Type B pancreatic cell (in vitro differentiated cells): ENCODE measurements at places on chromosomes 4 and X.
A peak's percentile ranks its signal among the peaks of the same experiment; 100 is the strongest.

GRCh38 chr4:41012293-41012692 lies 202.0 kb downstream of the APBB2 start:
- DNase-seq: no peak

DNA sequence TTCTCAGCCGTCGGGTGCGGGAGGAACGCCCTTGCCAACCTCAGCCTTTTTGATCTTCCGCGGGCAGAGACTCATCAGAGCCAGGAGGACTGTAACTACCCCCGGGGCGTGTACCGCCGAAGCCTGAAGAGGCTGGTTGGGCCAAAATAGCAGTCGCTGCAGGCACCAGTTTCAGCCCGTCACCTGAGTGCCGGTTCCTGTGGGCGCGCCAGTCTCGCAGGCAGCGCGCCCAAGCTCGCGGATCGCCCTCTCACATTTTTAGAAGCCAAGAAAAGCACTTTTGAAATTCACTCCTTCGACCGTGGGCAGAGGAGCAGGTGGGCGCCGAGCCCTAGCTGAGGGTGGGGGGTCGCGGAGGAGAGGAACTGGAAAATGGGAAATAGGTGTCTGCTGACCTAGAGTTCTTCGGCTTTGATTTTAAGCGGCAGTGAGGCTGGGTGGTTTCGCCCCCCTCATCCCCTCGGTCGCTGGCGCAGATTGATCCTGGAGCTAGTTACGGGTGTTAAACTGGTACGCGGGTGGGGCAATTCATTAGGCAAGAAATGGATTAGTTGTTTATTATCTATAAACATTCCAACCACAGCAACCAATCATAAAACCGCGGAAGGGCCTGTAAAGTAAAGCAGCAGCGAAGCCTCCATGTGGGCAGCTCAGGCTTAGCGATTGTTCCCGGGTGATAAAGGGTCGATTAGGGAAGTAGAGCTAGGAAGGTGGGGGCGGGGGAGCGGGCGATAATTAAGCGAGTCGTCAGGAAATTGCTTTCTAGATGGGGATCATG lies 69.2 kb downstream of the FBXO8 start:
- no peak for DNase-seq

- DNase-seq: no peak
Measured at GRCh38 chr4:112604589-112604988, 32.1 kb downstream of the ZGRF1 start.

- no peak for DNase-seq
Measured at GRCh38 chr4:56129431-56129861, 180.7 kb downstream of the CEP135 start.

GRCh38 chr4:152640058-152640921 lies 39.5 kb downstream of the TMEM154 start:
- no peak for DNase-seq

- peak; percentile 77 for DNase-seq
Measured at GRCh38 chrX:9995855-9996339, 28.7 kb downstream of the CLDN34 start.

GRCh38 chr4:6193399-6193798 lies 7.0 kb downstream of the JAKMIP1 start:
- no peak for DNase-seq

DNA sequence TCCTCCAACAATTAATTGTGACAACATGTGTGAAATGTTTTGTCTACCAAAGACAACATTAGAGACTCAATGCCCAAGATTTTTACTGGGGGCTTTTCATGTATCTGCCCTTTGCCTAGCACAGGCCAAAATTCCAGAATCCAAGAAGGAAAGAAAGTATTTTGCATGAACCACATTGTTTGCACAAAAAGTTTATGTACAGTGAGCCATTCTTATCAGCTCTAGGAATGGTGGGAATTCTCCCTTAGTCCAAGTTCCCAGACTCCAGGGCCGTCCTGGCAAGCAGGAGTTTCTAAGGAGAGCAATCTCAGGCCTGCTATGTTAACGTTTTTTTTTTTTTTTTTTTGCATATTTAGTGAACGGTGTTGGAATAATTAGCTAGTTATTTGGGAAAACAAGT lies 21.6 kb downstream of the GPRASP1 start:
- no peak for DNase-seq

GRCh38 chrX:19343535-19344408 lies at the start of gene PDHA1:
Gene PDHA1, plus strand, starts transcription at chrX:19343927. Its CDS starts 111 bp downstream, at chrX:19344038.
- peak; percentile 89 for DNase-seq

DNA sequence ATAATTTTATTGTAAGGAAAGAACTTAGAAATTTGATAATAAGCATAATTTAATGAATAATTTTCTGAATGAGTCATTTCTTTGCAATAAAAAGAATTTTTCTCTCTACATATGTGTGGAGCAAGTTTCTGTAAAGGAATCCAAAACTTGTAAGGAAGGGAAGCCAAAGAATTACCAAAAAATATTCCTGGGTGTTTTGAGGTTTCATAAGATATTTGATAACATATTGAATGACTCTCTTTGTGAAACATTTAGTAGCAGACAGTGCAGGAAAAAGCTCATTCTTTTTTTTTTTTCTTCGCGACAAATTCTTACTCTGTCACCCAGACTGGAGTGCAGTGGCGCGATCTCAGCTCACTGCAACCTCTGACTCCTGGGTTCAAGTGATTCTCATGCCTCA lies 469.0 kb upstream of the MAGEB2 start:
- no peak for DNase-seq
